Naive B cell (primary cell): ENCODE measurements at places on chromosomes 13 and 19.
A peak's percentile ranks its signal among the peaks of the same experiment; 100 is the strongest.

DNA sequence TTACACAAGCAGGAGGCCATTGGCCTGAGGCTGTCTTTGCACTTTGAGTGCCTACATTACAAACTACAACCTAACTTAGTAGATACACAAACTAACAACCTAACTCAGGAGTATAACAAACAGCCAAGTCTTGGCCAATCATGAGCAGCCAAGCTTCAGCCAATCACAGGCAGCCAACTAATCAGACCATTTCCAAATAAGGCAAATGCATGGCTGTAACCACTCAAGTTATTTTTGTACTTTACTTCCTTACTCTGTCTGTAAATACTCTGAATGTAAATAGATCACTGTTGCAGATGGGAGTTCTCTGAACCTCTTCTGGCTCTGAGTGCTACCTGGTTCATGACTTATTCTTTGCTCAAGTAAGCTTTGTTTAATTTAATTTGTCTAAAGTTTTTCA is 748.1 kb upstream of the SGCG start:
- no peak for DNase-seq

- no peak for DNase-seq
Observed at GRCh38 chr19:821231-821824, 427 bp downstream of the PLPPR3 start.

DNA sequence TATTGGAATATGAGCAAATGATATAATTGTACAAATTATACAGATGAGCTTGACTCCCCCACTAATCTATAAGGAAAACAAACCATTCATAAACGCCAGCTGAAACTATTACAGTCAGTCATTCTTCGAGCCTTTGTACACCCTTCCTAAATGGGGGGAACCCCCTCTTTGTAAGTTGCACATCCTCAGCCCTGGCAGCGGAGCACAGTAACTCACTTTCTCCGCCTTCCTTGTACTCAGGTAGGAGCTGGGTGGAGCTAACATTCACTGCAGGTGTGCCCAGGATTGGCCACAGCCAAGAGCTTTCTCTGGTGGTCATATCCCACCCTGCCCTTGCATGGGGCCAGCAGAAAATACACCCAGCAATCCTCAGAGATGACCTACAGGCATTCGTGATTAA is 28.6 kb downstream of the PIN1 start:
- no peak for DNase-seq

- DNase-seq = no peak
Observed at GRCh38 chr19:43569657-43570056, 5.7 kb downstream of the XRCC1 start.

DNA sequence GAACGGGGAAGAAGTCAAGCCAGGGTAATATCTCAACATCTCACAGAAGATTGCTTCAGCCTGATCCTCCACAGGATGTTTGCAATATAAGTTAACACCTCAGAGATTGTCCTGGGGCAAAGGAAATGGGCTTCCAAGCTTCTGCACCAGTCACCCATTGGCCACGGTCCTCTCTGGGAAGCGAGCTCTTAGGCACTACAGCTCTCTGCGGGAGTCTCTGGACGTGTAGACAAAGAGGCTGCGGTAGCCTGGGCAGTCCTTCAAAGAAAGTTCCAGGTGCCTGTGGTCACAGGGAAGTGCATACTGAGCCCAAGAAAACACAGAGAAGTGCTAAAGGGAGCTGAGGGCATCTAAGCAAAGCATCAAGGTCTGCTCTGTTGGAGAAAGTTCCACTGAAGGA is 805.7 kb downstream of the DIAPH3 start:
- no peak for DNase-seq

- DNase-seq = no peak
Observed at GRCh38 chr19:40424637-40425449, 949 bp downstream of the SERTAD1 start.

DNA sequence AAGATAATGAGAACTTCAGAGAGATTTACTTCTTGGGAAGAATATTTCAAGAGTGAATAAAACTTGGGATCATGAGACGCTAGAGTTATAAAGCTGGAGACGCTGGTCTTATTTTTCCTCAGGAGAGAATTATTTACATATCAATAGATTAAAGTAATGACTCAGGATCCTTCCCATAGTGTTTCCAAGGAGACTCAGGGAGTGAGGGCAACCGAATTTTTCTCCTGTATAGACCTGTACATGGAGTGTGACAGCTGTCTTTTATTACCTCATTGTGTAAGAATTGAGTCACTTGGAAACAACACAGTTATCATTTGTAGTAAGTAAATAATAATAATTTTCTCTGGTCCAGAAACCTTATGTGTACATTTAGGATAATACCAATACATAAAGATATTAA is 1905.5 kb downstream of the OLFM4 start:
- no peak for DNase-seq

GRCh38 chr13:99356262-99357091 is 49.3 kb upstream of the GPR183 start:
- peak; percentile 83 for DNase-seq

DNA sequence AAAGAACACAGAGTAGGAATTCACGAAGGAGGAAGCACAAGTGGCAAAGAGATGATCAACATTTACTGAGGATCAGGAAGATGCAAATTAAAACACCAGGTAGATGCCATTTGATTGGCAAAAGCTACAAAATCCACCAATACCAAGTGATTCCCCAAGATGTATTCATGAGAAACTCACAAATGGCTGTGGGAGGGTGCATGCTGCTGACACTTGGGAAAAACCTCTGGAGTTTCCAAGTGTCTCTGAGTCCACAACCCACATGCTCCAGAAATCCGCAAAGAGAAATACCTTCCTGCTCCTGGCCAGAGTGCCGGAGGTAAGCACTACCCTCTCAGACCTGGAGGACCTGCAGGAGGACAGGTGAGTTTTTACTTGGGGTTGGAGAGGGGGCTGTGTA is 35.7 kb downstream of the ARRDC2 start:
- DNase-seq = no peak

DNA sequence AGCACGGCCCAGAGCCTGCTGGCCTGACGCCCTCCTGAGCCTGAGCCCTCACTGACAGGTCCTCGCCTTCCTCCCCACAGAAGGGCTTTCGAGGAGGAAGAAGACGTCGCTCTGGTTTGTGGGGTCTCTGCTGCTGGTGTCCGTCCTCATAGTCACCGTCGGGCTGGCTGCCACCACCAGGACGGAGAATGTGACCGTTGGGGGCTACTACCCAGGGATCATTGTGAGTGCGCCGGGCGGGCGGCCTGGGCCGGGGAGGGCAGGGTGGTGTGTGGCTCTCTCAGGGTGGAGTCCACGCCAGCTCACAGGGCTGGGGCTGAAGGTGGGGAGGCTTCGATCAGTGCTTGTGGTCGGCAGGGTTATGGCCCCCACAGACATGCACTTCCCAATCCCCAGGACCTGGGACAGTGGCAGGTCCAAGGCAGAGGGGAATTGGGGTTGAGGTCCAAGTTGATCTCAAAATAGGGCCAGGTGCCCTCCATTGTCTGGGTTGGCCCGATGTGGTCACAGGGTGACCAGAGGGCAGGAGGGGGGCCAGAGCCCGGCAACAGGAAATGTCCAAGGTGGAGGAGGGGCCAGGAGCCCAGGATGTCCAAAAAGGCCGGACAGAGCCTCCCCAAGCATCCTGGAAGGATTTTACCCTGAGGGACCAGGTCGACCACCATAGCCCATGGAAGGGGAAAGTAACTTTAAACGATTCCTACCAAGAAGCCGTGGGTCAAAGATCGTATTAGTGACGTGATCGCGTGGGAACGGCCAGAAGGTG is 7.2 kb downstream of the TMEM255B start:
- no peak for DNase-seq

GRCh38 chr19:57664269-57665127 is 4.2 kb upstream of the ZSCAN4 start:
- peak; percentile 11 for DNase-seq

DNA sequence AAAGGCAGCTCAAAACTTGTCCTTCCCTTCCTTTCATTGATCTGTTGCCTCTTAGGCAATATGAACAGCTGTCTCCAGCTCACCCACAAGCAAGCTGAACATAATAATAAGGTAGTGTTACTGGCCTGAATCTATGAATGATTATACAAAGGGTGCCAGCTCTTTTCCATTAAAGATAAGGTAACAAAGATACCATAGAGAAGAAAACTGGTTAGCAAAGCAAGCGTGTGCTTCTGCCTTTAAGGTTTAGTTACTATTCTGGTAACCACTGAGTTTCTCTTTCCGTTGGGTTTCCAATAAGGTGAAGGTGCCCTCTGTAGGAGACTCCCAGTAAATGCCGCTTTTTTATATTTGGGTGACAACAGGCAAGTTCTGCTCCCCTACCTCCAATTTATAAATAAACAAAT is 12.1 kb upstream of the DACH1 start:
- DNase-seq = no peak

DNA sequence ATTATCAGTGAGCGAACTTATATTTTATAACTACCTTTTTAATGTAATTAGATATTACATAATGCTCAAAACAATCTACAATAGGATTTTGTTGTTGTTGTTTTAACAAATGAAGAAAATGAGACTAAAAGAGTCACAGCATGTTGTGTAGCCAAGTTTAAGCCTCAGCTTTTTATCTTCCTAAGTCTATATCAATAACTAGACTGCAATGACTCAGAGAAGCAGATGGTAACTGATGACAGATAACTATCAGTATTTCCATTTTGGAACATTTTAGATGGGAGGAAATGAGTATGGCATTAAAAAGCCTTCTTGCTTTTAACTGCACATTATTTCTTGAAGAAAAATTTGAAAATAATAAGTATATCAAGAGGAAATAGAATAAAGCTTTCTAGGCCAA is 825.2 kb downstream of the SLITRK1 start:
- no peak for DNase-seq

GRCh38 chr19:50415661-50416033 is 3.1 kb upstream of the SPIB start:
- DNase-seq = peak; percentile 98

DNA sequence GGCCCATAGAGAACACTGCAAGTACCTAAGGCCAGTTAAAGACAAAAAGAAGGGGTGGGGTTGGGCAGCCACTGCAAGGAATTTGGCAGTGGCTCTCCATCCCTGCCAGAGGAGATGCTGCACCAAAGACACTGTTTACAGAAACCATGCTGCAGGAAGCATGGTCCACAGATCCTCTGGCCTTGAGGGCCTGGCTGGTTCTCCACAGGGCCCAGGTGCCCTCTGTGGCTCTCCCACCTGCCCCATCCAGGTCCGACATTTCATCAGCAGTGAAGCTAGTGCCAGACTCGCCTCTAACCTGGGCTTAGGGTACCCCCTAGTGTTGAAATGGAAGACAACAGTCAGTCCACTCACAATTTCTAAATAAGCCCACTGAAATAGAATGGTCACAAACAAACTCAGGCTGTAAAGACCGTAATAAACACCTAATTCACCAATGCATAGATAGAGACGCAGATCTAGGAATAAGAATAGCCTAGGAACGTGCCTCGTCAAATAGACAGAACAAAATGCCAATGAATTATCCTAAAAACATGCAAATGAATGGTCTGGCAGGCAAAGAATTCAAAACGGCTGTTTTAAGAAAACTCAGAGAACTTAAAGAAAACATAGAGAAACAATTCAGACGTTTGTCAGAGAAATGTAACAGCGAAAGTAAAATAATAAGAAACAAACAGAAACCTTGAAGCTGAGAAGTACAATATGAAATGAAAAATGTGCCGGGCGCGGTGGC is 23.3 kb downstream of the LYPD4 start:
- DNase-seq = peak; percentile 64

- no peak for DNase-seq
Observed at GRCh38 chr13:110456550-110456949, 105.0 kb downstream of the RAB20 start.

DNA sequence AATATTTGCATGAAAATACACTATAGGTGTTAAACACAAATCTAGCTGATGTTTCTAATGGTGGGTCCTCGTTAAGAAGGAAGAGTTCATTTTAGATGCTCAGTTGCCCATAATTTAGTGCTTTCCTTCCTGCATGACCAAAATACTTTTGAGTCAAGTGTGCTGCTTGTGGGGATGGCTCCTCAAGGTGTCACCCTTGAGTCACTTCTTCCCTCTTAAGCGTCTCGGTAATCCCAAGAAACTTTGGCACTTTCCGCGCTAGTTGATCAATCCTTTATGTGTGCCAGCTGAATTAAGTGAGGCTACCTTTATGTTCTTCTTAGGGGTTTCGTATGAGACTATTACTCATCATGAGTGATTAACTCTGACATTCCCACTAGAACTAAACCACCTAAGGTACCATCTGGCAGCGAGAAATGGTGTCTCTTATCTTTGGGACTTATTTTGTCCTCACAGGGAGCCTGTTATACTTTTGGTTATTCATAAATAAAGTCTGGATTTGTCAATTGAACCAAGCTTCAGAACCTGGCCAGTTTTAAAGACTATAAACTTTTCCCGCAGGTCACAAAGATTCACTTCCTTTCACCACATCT is 106.8 kb downstream of the NHLRC3 start:
- no peak for DNase-seq

DNA sequence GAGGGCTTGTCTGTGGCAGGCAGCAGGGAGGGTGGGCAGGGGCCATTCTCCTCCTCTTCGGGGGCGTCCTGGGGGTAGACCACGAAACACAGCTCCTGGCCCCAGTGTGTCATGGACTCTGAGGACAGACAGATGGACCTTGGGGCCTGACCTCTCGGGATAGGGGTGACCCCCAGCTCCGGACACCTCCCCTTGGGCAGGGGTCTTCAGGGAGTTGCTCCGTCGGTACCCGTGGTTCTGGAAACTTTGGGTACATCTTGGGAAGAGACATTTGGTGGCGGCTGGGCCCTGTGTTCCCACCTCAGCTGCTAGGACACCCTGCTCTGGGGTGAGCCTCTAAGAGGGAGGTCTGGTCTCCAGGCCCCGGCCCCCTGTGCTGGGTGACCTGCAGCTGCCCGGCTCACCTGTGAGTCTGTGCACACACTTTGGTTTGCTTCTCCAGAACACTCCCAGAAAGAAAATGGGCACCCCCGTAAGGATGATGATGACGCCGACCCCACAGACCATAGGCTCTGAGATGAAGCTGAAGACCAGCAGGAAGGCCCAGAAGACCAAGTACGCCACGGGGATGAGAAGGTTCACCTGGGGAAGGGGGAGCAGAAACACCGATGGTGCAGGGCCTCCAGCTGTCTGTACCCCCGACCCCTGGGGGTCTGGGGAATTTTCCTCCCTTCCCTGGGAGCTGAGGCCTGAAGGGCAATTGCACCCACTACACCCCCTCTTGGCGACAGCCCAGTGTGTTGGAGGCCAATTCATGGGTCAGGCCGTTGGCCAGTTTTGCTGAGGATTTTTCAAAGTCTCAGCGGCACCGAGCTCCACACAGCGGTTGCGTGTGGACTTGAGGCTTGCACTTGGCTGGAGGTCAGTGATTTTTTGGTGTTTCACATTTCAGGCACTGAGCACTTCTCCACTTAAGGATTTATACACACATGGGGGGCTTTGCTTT is 15.0 kb downstream of the LRP3 start:
- DNase-seq = no peak

GRCh38 chr13:20371825-20372224 is 139.7 kb upstream of the GJB6 start:
- DNase-seq = no peak
